Right ventricle myocardium inferior (tissue), 1 donor: ENCODE measurements at places on chromosomes 1 and 21. TPM values are rescaled to one million over a fixed set of nuclear protein-coding genes. Genes with fewer than 3 reads are reported as not detected.

DNA sequence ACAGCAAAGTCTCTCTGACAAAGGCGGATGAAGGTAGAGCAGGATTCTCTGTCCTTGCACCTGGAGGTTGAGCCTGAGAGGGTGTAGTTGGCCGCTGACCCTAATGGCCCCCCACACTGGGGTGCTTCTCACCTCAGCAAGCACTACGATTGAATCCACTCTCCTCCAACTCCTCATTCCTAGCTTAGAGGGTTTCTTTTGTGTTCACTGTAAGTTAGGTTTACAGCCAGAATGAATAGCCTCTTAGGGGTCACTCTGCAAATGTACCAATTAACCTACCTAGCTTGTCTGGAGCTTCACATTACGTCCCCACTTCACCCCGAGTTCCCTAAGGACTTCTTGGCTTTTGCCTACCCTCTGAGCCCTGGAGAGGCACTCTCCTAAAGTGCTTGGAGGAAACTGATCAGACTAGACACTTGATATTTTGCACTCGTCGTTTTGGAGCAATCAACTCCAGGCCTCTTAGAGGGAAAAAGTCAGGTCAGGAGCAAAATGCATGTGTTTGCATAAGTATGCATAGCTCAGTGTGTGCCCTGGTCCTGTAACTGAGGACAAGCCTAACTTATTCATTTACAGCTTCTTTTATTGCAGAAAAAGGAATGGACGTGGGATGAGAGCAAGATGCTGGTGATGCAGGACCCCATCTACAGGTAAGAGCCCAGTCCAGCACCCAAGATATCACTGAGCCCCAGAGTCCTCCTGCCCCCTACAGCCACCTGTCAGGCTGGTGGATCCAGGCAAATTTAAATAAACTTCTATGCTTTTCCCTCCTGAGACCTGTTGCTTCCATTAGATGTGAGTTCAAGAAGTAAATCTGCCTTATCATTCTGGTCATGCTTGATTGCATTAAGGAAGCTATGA, 76.4 kb downstream of the SPATA46 start:
- DNase-seq = no peak

GRCh38 chr1:239817276-239817675, 274.4 kb upstream of the FMN2 start:
- no peak for DNase-seq

- DNase-seq = no peak
Observed at GRCh38 chr1:183198463-183198862, 12.4 kb downstream of the LAMC2 start.

The FCGR1A gene
- total RNA-seq = 1.4 TPM

The AKR7A2 gene
- total RNA-seq = 45.2 TPM

The RNF220 gene
- 76.4 TPM for total RNA-seq
